ENCODE measurements at places on chromosomes 12 and 14.

DNA sequence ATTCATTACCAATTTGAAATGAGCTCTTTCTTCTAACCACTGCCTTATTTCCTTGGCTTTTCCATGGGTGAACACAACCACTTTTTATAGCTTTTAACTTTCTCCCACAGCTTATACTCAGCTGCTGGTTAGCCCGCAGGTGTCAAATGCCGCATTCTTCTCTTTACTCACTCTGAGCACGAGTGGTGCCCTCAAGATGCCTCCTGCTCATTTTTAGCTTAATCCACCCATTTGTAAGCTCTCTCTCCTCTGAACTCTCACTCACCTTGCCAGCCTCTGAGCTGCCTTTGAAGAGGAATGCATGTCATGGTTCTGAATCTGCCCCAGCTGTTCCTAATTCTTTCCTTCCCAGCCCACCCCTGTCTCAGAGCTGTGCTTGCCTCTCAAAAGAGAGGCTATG lies 449.4 kb upstream of the PRICKLE1 start:
- DNase-seq, result no peak

DNA sequence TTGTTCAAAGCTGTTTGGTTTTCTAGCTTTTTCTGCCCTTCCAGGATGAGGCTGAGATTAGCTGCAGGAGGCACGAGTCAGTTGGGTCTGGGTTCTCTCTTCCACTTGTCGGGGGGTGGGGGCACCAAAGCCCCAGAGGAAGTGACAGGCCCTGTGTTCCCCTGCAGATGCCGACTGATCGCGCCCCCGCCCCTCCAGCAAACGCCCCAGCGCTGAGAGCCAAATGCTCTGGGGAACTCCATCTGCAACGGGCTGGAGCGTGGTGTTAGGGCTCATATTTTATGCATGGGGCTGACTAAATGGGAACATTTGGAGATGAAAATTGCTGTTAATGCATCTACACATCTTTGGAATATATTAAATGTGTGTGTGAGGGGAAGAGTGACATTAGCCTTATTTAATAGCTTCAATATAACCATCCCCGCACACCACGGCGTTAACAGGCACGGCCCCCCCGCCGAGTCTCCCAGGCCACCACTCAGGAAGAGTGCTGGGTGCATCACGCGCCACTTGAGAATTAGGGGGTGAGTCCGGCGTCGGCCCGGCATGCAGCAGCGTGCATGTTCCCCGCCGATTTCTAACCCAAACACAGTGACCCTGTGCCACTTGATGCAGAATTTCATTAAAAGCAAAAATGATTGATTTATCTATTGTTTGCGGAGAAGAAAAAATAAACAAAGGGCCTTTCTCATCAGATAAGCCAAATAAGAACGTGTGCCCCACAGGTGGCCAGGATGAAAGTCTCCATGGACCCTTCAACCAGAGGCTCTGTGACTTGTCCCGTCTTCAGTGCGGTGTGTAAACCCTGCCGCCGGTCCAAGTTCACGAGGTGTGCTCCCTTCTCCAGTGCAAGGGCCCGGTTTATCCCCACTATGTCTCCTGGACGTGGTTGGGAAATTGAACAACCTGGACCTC lies 165.0 kb upstream of the RTL1 start:
- DNase-seq, result no peak

- no peak for DNase-seq
Observed at GRCh38 chr14:94946244-94946643, 176.3 kb upstream of the GSC start.

DNA sequence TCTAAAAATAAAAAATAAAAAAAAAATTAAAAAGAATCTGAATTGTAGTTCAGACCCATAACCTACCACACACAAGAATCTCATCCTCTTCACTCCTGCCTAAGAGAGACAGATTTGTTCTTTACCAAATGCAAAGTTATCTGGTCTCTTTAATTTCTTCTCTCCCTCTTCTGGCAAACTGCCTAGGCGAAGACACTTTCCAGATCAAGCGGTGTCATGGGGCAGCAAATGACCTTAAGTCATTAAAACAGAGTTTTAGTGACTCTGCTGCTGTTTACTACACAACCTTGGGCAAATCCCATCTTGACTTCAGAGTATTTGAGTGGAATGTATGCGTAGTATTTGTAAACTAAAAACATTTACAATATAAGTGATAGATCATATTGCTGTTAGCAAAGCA lies 60.9 kb upstream of the NID2 start:
- DNase-seq, result no peak

DNA sequence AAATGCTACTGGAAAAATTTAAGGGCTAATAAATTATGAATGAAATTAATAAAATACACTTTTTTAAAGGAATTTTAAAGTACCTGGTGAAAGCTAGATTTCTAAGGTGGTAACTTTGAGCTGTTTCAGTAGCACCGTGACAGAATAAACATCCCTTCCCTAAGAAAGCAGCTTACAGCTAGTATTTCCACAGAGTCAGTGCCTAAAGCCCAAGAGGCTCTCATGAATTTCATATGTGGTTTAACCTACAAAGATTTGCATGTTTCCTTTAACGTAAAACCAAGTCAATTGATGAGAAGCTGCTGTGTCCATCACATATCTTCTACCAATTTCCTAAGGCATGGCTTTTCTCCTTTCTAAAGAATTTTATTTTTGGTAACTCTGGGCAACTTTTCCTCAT lies 56.8 kb downstream of the IFNG start:
- DNase-seq, result no peak

Measured in AG09319 (cell line).